ENCODE measurements at places on chromosomes 7 and 10.
A peak's percentile ranks its signal among the peaks of the same experiment; 100 is the strongest.

DNA sequence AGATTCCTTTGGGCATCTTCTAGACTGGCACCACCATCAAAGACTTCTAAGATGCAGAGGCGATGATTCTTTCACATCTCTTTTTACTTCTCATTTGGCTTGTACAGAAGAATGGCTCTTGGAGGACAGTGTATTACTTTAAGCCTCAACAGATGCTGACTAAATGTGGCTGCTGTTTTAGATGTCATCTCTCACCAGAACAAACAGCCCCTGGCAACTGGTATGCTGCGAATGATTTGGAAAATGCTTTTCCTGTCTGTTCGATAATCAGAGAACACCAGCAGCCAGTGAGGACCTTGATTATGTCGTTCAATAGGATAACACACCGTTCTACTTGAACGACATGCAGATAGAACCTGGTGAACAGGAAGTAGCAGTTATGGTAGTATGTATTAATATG lies 131.8 kb downstream of the RNF216 start:
- DNase-seq, result no peak

DNA sequence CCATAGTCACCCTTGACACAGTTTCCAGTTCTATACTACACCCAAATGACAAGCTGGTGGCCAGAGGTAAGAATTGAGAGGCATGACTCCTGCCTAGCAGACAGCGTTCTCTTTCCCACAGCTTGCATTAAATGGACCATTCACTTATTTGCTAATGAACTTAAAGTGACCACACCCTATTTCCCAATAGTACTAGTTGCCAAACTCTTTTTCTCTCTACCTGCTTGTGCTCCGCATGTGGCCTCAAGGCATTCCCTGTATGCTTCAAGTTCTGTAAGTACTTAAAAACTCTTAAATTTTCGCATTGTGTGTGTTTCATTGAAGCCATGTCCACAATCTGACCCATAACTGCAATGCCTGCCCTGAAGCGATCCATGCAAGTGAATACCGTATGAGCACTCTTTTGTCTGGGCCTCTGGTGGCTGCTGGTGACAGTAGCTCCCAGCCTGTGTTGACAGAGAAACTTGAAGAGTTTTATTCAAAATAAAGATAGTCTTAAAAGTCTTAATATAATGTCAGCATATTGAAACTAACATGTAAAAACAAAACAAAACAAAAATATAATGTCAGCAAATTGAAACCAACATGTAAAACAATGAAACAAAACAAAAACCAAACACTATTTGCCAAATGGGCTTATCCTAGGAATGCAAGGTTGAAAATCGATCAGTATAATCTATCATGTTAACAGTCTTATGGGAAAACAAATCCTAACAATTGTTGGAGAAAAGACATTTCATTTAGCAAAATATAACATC lies 73.6 kb downstream of the CCSER2 start:
- DNase-seq, result no peak

GRCh38 chr10:98194633-98195032 lies 60.2 kb downstream of the R3HCC1L start:
- no peak for DNase-seq

DNA sequence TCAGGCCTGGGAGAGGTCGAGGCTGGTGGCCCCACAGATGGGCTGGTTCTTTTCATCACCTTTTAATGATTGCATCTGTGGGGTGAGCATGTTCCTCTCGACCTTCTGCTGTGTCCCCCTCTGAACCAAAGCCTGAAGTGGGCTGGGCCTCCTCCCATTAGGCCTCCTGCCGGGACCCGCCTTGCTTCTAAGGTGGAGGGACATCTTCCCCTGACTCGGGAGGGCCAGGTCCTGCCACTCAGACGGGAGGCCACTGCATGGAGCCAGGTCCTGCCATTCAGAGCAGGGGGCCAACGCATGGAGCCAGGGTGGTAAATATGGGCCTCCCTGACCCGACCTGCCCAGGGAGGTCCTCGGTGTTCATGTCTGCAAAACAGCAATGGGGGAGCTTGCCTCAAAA lies 188.4 kb downstream of the EBF3 start:
- peak; percentile 43 for DNase-seq

DNA sequence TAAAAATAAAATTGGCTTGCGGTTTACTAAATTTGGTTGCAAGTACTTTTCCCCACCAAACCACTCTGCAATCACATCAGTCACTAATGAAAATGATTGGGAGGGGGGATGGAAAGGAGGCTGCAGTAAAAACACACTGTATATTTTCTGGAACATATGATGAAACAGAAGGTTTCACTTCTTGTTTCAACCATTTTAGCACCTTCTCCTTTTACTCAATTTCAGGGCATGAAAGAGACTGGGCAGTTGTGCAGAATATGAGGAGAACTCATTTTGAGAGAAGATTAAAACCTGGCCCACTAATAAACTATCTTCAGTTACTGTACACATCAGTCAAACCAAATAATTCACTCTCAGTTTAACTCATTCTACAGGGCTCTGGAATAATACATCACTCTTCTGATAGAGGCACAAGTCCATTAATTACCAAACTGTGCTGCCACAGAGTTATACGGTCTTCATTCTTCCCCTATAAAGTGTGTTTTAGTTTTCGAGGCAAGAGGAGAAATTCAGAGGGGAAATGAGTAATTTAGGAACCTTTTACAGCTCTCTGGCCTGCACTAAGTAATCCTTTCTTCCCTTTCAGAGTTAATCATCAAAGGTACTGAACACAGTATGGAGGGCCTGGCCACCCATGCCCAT lies 25.5 kb downstream of the JAZF1 start:
- DNase-seq, result no peak
